ENCODE measurements at places on chromosomes 1 and 21. TPM values are rescaled to one million over a fixed set of nuclear protein-coding genes. Genes with fewer than 3 reads are reported as not detected.

BLACAT1 gene
- 0.42 TPM for total RNA-seq

ERICH3 gene
- total RNA-seq: not detected

NEGR1 gene
- not detected for total RNA-seq

C1orf185 gene
- total RNA-seq: not detected

VAMP4 gene
- 32.0 TPM for total RNA-seq

PAQR6 gene
- total RNA-seq: 1.9 TPM

KRTAP7-1 gene
- total RNA-seq: not detected

KRTAP19-5 gene
- not detected for total RNA-seq

DNA sequence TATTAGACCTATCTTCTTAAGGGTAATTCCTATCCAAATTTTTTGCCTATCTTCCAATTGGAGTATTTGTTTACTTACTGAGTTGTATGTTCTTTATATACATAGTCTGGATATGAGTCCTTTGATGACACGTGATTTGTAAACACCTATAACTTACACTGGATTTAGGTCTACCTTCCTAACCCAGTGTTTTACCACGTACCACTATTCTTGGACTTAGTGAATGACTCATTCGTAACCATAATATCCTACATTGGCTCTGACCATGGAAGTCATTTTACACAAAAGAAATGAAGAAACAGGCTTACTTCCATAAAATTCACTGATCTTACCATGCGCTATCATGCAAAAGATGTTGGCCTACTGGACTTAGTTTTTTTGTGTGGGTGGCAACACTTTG is 23.9 kb upstream of the ZZZ3 start:
- no peak for DNase-seq

DNA sequence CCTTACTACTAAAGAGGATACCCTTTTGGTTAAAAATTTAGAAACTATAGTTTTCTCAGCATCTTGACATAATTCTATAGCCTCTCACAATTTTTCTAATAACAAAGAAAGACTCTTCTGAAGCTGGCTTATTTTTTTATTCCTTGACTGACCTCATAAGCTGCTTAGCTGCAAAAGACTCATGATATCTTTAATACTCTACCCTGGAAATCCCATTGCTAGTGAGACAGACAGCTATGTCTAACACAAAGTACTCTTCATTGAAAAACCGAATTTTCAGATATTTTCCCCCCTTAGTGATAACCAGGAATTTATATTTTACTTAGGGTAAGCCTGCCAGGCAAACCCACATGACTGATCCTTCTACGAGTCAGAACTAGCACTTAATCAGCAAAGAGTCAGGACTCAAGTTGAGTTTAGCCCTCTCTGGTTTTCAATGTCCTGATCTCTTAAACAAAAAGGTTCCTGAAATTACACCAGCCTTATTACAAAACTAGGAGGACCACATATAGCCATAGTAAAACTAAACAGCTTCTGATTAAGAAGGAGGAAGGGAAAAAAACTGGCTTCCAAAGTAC is 56.9 kb downstream of the ENAH start:
- DNase-seq: no peak

DNA sequence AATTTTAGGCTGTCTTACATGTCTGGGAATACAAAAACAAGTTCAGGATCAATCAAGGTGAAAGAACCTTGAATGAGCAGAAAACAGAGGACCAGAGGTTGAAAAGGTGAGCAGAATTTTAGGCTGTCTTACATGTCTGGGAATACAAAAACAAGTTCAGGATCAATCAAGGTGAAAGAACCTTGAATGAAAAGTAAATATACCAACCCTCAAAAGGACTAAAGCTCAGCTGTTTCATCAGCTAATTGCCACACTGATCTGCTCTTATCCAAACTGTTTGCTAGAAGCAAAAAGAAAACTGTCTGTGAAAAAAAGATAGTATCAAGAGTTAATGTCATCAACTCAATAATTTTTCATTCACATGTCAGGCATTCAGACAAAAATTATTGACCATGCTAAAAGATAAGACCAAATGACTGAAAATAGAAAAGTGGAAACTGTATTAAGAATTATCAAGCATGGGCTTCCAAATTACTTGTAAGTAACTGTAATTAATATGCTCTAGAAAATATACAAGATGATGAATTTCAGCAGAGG is 69.2 kb downstream of the LTN1 start:
- no peak for DNase-seq

- no peak for DNase-seq
These were observed 7.8 kb downstream of the ZNHIT6 start for GRCh38 chr1:85700422-85700821.

DNA sequence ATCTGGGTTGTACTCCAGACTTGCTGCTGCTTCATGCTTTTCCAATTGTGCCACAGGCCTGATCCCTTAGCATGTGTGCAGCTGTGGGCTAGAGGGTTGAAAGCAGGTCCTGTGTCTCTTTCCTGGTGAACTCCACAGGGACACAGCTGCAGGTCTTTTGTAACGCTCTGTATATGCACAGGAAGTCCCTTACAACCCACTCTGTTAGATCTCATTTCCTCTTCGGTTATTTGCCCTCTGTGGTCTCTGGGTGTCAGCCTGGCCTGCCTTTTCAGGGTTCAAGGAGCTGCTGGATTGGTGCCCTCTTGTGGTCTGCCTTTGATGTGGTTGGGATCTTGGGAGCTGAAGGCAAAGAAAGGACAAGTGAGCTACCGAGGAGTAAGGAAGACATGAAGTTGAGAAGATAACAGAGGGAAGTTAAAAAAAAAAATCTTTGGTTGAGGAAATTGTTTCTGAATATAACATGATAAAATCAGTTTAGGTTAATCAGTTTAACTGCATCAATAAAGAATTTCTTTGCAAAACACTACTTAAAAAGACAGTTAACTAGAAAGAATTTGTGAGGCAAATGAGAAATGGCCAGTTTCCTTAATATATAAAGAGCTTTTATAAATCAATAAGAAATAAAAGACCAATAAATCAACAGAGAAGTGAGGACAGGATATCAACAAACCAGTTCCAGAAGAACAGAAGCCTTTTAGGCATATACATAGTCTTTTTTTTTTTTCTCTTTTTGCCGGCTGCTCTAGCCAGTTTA is 44.1 kb downstream of the UCK2 start:
- DNase-seq: peak; percentile 56

GRCh38 chr1:150477733-150478132 is 9.5 kb upstream of the TARS2 start:
- no peak for DNase-seq

GRCh38 chr1:92832537-92833114 is 786 bp downstream of the RPL5 start:
- DNase-seq: no peak

DNA sequence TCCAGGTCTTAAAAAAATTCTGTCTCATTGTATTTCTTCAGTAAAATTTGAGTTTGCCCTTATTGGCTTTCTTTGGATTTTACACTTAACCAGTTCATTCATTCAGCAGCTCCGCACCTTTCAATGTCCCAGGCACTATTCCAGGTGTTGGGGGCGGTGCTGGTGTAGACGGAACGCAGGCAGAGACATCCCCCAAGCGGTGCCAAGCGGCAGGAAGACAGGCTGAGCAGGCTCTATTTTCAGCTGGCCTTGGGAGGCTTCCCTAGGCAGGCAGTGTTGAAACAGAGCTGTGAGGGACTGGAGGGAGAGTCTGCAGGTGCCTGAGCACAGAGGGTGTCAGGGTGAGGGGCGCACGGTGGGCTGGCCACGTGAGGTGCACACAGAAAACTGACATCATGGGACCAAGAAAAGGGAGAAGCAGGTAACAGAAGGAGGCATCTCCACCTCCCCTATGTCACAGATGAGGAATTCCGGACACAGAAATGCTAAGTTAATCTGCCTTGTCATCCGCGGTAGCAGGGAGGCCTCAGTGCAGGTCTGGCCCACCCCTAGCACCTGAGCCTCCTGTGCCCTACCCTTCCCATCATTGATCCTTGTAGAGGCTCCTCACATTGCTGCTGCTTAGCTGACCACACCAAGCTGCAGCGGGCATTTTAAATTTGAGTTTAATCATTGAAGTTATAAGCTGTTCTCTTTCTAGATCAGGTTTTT is 40.8 kb downstream of the SLC37A1 start:
- no peak for DNase-seq

DNA sequence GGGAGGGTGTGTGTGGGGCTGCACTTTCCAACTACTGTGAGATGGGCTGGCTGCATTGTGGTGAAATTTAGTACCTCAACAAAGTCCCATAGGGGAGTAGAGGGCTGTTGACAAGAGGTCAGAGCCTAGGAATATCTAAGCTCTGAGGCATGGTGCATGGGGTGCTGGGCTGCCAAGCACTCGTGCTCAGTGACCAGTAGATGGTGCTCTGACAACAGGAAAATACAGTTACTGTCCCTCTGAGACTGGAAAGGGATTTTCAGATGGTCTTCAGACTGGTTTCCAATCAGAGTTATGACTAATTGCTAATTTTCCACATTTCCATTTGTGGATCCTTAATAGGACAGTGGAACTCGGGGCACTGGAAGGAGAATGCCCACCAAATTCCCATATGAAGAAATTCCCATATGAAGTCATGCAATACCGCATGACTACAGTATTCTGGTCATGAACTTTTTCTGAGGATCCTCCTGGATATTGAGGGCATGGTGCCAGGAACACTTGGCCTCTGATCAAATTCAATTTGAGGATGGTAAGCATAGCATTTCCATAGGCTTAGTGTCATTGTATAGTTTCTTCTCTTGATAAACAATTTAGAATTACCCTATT is 4.1 kb upstream of the CACNA1E start:
- peak; percentile 31 for DNase-seq

- DNase-seq: no peak
These were observed 627 bp downstream of the RIIAD1 start for GRCh38 chr1:151721788-151722510.

DNA sequence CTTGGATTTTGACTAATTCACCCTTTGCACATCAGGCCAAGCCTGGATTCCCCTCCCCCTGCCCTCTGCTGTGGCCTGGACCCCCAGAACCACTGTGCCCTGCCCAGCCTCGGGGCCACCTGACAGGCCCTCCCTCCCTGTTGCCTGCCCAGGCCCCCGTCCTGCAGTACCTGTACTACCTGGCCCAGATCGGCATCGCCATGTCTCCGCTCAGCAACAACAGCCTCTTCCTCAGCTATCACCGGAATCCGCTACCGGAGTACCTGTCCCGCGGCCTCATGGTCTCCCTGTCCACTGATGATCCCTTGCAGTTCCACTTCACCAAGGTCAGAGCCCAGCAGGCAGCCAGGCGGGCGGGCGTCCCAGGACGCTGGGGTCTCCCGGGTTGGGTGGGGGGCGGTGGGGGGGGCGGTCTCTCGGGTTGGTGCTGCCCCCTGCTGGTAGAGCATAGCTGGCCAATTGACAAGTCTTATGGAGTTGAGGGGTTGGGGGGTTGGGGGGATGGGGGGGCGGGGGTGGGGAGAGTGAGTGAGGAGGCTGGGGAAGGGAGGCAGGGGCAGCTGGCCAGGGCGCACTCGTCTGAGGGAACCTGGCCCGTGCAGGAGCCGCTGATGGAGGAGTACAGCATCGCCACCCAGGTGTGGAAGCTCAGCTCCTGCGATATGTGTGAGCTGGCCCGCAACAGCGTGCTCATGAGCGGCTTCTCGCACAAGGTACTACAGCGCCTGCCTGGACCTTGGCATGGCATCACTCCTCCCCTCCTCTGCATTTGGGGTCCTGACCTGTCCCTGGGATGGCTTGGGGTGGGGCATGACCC is 10.7 kb downstream of the AMPD2 start:
- peak; percentile 21 for DNase-seq

All from CD4-positive, alpha-beta memory T cell (primary cell).